ENCODE measurements at places on chromosomes 4 and X.

DNA sequence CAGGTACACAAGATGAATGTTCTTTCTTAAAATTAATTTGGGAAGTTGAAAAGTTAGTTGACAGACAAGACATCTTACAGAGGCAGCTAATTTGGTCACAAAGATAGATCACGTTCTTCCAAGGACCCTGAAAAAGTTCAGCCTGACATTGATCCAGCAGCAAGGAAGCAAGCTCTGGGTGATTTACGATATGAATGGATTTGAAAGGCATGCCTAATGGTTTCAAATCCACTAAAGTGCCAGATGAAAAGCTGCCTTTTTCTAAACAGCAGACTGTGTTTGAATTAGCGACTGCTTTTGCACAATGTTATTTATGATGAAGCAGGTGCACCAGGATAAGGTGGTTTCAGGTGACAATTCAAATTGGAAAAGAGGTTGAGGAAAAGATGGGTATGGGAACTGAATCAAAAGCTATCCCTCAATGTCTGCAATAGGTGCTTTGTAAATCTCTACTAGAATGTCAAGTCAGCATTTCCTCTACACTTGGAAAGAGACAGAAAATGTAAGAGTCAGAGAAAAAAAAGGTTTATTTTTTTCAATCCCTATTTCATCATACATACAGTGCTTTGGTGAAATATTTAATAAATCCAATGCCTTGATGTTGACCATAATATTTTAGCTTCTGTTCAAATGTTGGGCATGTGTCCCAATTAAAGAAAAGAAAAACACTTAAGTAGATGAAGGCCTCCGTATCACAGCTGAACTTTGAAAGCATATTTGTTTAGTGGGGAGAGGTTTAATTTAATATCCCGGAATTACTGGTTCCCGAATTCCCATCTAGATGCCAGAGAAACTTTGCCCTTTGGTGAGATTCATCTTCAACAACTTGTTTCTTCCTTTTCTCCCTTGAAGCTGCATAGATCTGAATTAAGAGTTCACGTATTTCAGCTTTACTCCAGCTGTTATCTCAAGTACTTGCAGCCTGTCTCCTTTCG lies 6.0 kb downstream of the RASGEF1B start:
- DNase-seq, result no peak

- no peak for DNase-seq
Measured at GRCh38 chrX:150683536-150684146, 9.6 kb upstream of the MTMR1 start.

GRCh38 chrX:44889824-44890223 lies 16.8 kb downstream of the KDM6A start:
- no peak for DNase-seq

GRCh38 chrX:435536-436122 lies 48.9 kb upstream of the PPP2R3B start:
- DNase-seq, result no peak

GRCh38 chrX:38170556-38170955 lies 50.1 kb downstream of the SRPX start:
- peak; percentile 8 for DNase-seq

- DNase-seq, result peak; percentile 18
Measured at GRCh38 chrX:40105835-40106675, 8.3 kb upstream of the BCOR start.

DNA sequence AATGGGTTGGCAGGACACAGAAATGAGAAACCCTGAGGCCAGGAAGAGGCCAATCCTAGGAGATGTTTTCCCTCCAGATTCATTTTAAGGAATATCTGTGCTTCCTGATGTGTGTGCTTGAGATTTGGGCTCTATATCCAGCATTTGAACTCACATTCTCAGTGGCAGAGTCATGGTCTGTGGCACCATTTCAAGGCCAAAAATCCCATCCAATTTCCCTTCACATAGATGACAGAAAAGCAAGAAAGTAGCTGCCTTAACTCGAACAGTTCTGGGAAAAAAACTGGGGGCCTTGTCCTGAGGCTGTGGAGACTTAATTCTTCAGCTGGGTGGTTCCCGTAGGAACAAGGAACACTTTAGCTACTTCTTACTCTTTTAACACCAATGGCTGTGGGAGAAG lies 27.4 kb downstream of the TAF7L start:
- DNase-seq, result no peak

DNA sequence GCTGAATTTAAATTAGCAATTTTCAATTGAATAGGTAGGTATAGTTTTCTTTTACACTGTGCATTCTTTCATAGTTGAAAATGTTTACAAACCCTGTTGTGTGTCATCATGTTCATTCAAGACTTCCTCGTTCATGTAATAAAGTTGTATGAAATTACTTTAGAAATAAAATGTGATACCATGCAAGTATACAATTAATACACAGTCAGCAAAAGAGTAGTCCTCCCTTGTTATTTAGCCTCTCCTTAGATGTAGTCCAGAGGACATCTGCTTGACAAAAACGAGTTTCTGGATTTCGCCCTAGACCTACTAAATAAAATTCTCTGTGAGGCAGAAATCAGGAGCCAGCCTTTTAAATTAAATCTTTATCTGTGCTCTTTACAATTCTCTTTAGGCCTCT lies 231.6 kb downstream of the CXXC4 start:
- DNase-seq, result no peak

- DNase-seq, result no peak
Measured at GRCh38 chr4:646460-646859, 21.1 kb downstream of the PDE6B start.

- no peak for DNase-seq
Measured at GRCh38 chrX:27336466-27337091, 126.6 kb downstream of the PPP4R3C start.

GRCh38 chr4:85993641-85994040 lies 366.2 kb downstream of the MAPK10 start:
- DNase-seq, result no peak

DNA sequence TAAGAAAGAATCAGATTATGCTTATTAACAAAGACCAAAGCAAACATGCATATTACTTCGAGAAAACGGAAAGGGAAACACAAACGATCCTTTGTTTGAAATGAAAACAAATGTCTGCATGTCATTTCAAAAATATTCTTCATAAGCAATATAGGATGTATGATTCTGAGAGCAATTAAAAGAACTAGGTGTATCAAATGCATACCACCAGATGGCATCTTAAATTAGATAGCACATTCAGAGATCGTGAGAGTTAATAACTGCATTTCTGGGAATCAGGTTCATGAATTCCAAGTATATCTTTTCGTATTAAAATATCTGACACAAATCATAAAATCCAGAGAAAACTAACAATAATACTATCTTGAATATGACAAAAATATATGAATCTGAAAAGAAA lies 159.5 kb downstream of the PPP3CA start:
- no peak for DNase-seq

DNA sequence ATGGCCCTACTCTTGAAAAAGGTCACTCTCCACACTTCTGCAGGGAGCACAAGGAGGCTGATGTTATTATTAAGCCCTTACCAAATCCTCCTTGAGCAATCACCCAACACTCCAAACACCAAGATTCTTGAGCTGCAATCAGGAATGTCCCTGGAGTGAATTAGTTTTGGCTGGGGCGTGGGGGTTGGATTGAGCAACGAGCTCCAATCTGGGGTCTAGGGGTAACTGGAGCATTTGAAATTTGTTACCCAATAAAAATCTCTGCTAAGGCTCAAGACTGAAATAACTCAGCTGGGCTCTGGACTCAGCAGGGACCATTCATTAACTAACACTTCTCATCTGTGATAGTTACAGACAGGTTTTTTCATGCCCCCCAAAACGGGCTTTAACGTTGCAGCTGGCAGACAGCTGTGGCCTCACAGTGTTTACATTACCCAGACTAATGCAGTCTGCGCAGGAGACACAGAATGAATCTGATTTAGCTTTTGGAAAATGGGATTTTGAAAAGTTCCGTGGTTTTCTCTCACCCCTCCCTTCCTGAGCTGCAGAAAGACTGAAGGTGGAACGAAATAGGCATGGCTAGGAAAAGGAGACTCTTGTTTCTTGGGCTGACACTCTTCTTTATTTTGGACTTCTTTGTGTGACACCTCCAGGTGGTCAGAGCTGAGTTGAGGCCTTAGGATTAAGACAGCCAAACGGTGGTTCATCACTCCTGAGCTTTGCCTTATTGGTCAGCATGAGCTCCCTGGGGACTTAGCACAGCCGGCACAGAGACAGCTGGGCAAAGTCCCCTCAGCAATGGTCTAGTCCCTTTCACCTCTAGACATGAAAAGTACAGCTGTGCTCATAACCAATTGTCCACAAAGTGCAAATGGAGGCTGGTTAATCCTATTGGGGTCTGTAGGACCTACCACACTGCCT lies 26.6 kb downstream of the PLAC1 start:
- DNase-seq, result peak; percentile 65

GRCh38 chr4:5650040-5650439 lies 58.3 kb downstream of the EVC2 start:
- no peak for DNase-seq

GRCh38 chr4:171516694-171517093 lies 296.5 kb upstream of the GALNTL6 start:
- DNase-seq, result no peak

- peak; percentile 44 for DNase-seq
Measured at GRCh38 chr4:98261405-98262291, 464 bp downstream of the RAP1GDS1 start.

GRCh38 chr4:61198686-61199085 lies 1.4 kb upstream of the ADGRL3 start:
- DNase-seq, result peak; percentile 20

DNA sequence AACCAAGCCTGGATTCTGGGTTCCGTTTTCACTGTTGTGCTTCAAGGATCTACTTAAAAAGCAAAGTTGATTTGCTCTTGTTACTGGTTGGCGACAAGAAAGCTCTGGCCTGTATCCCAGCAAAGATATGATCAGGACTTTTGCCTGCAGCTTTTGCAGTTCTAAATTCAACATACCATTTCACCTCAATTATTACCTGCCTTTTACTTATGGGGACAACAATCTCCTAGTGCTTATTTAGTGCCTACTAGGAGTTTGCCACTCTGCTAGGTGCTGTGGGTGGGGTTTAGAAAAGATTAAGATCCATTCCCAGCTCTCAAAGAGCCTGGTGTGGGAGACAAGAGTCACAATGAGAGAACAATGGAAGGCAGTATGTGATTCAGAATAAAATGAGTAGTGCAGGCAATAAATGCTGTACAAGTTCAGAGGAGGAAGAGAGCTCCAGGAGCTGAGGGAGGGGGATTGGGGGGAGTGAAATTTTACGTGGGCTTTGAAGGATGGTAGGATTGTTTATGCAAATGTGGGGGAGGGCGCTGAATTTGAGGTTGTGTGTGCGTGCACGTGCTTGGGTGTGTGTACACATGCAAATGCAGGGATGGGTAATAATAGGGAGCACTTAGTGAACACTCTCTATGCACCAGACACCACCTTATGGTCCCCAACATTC lies 5.0 kb upstream of the TMEM164 start:
- no peak for DNase-seq

DNA sequence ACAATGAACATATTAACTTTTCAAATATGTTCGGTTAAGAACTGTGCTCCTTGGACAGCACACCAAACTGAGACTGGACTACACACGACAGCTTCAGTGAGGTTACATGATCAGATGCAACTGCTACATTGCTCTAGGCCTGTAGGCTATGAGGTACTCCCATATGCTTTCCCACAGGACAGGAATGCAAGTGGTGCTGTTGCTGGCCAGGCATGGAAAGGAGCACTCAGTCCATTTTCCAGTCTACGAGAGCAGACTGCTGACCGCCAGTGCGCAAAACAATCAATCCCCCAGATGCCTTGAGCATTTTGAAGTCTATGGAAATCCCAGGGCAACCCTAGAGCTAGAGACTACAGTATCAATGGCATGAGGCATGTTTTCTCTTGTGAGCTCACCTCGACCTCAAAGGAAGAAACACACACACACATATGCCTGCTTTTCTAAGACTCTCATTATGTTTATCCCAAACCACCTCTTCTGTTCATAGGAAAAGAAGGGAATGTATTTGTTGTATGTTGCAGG lies 70.8 kb upstream of the SPP1 start:
- no peak for DNase-seq

DNA sequence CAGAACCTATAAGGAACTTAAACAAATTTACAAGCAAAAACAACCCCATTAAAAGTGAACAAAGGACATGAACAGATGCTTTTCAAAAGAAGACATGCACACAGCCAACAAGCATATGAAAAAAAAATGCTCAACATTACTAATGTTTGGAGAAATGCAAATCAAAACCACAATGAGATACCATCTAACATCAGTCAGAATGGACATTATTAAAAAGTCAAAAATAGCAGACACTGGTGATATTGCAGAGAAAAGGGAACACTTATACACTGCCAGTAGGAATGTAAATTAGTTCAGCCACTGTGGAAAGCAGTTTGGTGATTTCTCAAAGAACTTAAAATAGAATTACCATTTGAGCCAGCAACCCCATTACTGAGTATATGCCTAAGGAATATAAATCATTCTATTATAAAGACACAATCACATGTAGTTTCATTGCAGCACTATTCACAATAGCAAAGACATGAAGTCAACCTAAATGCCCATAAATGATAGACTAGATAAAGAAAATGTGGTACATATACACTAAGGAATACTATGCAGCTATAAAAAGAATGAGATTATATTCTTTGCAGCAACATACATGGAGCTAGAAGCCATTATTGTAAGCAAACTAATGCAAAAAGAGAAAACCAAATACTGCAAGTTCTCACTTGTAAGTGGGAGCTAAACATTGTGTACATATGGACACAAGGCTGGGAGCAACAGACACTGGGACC lies 1509.4 kb downstream of the TECRL start:
- DNase-seq, result no peak

- DNase-seq, result no peak
Measured at GRCh38 chrX:46144566-46144965, 400.7 kb downstream of the ZNF674 start.

GRCh38 chrX:55524487-55524886 lies 34.8 kb upstream of the USP51 start:
- no peak for DNase-seq

DNA sequence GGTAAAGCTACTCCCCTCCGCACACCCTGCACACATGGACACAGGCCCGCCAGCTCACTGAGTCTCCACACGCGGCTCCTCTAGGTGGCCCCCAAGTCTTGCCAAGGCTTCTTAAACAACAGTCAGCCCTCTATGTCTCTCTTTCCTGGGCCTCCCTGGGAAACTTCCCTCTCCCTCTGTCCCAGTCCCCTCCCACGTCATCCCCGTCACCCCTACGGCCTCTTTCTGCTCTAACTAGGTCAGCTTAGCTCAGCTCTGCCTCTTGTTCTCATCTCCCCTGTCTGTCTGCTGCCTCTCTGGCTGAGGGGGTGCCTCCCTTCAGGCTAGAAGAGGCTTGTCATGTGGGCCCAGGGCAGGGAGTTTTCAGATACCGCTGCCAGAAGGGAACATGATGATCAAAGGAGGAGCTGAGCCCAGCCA lies 38.8 kb downstream of the SEPTIN6 start:
- DNase-seq, result peak; percentile 47

DNA sequence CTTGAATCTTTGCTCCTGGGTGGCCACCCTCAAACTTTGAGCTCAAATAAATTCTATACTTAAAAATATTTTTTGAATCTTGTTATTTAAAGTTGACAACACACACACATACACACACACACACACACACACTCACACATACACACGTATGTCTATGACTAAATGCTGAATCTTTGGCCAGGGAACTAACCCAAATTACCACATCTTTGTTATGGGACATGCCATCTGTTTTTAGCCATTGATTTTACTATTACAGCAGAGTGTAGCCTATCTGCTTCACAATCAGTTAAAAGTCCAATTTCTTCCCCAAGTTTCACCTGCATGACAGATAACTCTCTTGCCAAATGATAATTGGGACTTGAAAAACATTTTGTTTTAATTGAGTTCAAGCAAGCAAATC lies 45.0 kb upstream of the USP46 start:
- no peak for DNase-seq
